Subcutaneous preadipocyte (primary cell): ENCODE measurements at places on chromosomes 6 and 20. TPM values are rescaled to one million over a fixed set of nuclear protein-coding genes. Genes with fewer than 3 reads are reported as not detected.

The WFDC11 gene
- total RNA-seq, result not detected in 2 replicates

The TMEM244 gene
- total RNA-seq, result 0.78 TPM in 1 of 2 replicates, not detected in the other

The ZKSCAN3 gene
- 2.7 and 3.3 TPM in 2 replicates for total RNA-seq

The ZC3H12D gene
- total RNA-seq, result under 0.01 and 0.37 TPM in 2 replicates

The ABHD16A gene
- total RNA-seq, result 29.4 and 34.0 TPM in 2 replicates

The ASIP gene
- not detected in 2 replicates for total RNA-seq

The CAGE1 gene
- under 0.01 and 0.20 TPM in 2 replicates for total RNA-seq

The C6orf136 gene
- total RNA-seq, result 3.1 and 4.4 TPM in 2 replicates

The TFAP2C gene
- total RNA-seq, result 1.2 TPM in 1 of 2 replicates, not detected in the other

The CAPN11 gene
- total RNA-seq, result not detected in 2 replicates

The SAMD5 gene
- total RNA-seq, result not detected in 2 replicates

The DNAH8 gene
- not detected in 2 replicates for total RNA-seq

The FRK gene
- total RNA-seq, result under 0.01 TPM in 2 replicates

The SNRPB2 gene
- 41.9 and 42.6 TPM in 2 replicates for total RNA-seq

The PPP1R14C gene
- under 0.01 TPM in 1 of 2 replicates, not detected in the other for total RNA-seq

The ZBTB12 gene
- total RNA-seq, result 1.5 and 1.8 TPM in 2 replicates

The ZFP57 gene
- total RNA-seq, result 0.73 and 2.7 TPM in 2 replicates

The OPRL1 gene
- 0.20 and 0.37 TPM in 2 replicates for total RNA-seq

The RXRB gene
- 17.6 and 20.5 TPM in 2 replicates for total RNA-seq

The PRR18 gene
- total RNA-seq, result not detected in 2 replicates

The RNF8 gene
- total RNA-seq, result 19.5 and 20.3 TPM in 2 replicates

The ADGB gene
- total RNA-seq, result not detected in 2 replicates

The PRRT1 gene
- total RNA-seq, result under 0.01 and 0.20 TPM in 2 replicates

The SLC22A1 gene
- 0.78 and 1.5 TPM in 2 replicates for total RNA-seq

The SDCBP2 gene
- 1.5 and 2.3 TPM in 2 replicates for total RNA-seq

The SNAI1 gene
- under 0.01 TPM in 2 replicates for total RNA-seq

The BMP5 gene
- total RNA-seq, result under 0.01 and 0.37 TPM in 2 replicates

The NNAT gene
- total RNA-seq, result 0.39 TPM in 1 of 2 replicates, not detected in the other

The TMC2 gene
- total RNA-seq, result under 0.01 TPM in 1 of 2 replicates, not detected in the other

The SSTR4 gene
- total RNA-seq, result not detected in 2 replicates

The OXT gene
- 0.39 TPM in 1 of 2 replicates, not detected in the other for total RNA-seq

The CASS4 gene
- total RNA-seq, result under 0.01 and 0.20 TPM in 2 replicates

The GPR63 gene
- total RNA-seq, result 0.37 and 0.98 TPM in 2 replicates

The MED23 gene
- total RNA-seq, result 25.0 and 31.1 TPM in 2 replicates

The EYA2 gene
- 0.37 TPM in 1 of 2 replicates, not detected in the other for total RNA-seq

The OPRM1 gene
- not detected in 2 replicates for total RNA-seq

The SMLR1 gene
- not detected in 2 replicates for total RNA-seq

The ZNF334 gene
- total RNA-seq, result under 0.01 and 0.37 TPM in 2 replicates

The ISM1 gene
- 0.78 and 1.5 TPM in 2 replicates for total RNA-seq

The E2F1 gene
- total RNA-seq, result 5.5 and 11.1 TPM in 2 replicates

The PI3 gene
- not detected in 2 replicates for total RNA-seq

The PPP1R16B gene
- total RNA-seq, result not detected in 2 replicates

The OR2H2 gene
- not detected in 2 replicates for total RNA-seq

The TUBB1 gene
- total RNA-seq, result under 0.01 TPM in 1 of 2 replicates, not detected in the other

The PLN gene
- total RNA-seq, result not detected in 2 replicates

The TFAP2B gene
- total RNA-seq, result not detected in 2 replicates

The SLC26A8 gene
- total RNA-seq, result under 0.01 TPM in 1 of 2 replicates, not detected in the other

The COL9A3 gene
- 0.73 and 0.98 TPM in 2 replicates for total RNA-seq

The PRDM1 gene
- 0.78 and 1.1 TPM in 2 replicates for total RNA-seq

The ZBTB2 gene
- 7.7 and 11.1 TPM in 2 replicates for total RNA-seq

The GJA10 gene
- not detected in 2 replicates for total RNA-seq

The NDUFAF4 gene
- 11.4 and 14.3 TPM in 2 replicates for total RNA-seq

The AVP gene
- total RNA-seq, result not detected in 2 replicates

The TMEM30A gene
- 103 and 124 TPM in 2 replicates for total RNA-seq

The IRAK1BP1 gene
- 5.1 and 7.4 TPM in 2 replicates for total RNA-seq

The ARHGAP40 gene
- not detected in 2 replicates for total RNA-seq
